ENCODE measurements at places on chromosomes 1 and 21.
A peak's percentile ranks its signal among the peaks of the same experiment; 100 is the strongest.

DNA sequence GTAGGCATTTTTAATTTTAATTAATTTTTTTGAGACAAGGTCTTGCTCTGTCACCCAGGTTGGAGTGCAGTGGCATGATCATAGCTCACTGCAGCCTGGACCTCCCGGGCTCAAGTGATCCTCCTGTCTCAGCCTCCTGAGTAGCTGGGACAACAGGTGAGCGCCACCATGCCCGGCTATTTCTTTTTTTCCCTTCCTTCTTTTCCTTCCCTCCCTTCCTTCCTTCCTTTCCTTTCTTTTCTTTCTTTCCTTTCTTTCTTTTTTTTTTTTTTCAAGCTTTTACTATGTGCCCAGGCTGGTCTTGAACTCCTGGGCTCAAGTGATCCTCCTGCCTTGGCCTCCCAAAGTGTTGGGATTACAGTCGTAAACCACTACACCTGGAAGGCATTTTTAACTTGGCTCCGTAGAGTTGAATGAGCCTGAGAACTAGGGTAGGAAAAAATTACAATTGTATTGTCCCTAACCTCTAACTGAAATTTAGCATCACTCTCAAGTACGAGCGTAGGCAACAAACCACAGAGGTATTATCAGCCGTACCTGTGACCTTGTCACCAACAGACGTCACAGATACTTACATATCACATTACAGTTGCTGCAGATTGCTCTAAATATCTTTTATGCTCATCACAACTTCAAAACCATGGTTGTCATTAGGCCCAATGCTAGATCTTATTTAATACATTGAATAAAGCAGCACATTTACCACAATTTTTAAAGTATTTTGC lies 8.0 kb downstream of the RUNX3 start:
- no peak for DNase-seq

DNA sequence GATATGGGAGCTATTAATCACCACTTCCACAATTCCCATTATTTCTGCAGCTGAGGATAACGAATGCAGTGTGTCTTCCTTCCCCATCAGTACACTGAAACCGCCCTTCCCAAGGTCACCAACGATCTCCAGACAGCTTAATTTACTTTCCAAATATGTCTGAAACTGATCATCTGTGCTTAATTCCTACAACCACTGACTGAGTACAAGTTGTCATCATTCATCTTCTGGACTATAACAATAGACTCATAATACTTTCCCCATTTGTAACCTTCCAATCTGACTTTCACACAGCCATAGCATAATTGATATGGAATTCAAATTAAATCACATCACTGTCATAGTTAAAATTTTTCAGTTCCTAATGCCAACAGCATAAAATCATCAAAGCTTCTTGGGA lies 17.4 kb downstream of the DNM3 start:
- DNase-seq, result no peak

- DNase-seq, result no peak
These were observed 181.0 kb downstream of the DISC1 start for GRCh38 chr1:231807541-231807940.

DNA sequence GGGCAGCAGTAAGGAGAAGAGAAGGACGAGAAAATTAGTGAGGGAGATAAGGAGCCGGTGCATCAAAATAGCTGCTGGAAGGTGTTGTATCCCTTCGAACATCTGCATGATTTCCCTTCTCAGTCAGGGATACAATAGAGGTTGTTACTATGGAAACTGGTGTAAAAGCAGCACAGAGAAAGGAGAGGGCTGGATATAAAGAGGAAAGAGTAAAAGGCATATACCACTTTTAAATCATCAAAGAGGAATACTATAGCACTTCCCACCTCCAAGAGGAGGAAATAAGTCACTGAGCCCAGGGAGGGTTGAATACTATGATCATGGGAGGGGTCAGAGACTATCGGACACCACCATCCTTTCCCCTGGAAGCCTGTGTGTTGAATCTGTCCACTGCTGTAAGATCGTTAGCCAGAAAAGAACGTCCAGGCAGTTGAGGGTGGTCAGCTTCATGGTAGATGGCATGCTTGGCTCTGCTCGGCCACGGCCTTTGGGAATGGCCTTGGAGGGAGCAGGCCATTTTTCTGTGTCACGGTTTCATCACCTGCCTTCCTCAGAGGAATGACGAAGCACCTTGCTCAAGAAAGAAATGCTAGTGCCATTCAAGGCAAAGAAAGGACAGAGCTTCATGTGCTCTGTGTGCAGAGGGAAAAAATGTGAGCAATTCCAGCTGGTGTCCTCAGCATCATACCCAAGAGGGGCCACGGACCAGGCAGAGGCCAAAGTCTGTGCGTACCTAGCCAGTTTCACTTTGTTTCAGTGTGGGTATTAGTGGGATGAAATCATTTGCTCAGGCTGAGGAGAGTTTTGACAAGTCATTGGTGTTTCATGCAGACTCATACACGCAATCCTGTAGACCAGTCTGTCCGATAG lies 64.2 kb downstream of the IRF2BP2 start:
- DNase-seq, result no peak

GRCh38 chr1:43541721-43542401 lies 11.2 kb downstream of the PTPRF start:
- no peak for DNase-seq

- DNase-seq, result peak; percentile 81
These were observed 16.6 kb upstream of the CLCA4 start for GRCh38 chr1:86530211-86530845.

GRCh38 chr21:32869459-32869858 lies 97.9 kb upstream of the PAXBP1 start:
- DNase-seq, result no peak

DNA sequence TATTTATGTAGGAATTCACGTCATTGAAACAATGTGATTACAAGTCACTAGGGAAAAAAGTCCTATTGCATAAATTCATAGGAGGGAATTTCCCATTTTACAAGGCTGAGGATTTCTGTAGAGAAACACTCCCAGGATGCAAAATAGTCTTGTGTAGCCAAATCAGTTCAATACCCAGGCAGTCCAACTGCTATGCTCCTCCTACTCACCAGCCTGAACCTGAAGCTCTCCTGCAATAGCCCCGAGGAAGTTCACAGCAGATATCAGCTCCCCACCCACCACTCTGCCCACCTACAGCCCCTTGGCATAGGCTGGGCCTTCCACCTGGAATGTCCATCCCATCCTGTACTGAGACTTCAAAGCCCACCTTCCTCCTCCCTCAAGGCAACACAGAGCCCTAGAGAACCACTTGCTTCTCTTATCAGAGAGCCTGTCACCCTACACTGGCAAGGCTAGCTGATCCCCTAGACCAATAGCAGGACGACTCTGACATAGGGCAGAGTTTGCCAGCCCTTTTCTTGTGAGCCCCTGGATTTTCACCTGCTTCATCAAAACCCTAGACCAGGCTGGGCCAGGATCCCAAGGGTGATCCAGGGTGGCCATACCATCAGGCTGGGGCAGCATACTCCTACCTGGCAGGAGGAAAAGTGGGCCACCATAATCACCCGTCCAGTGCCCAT lies 1.5 kb downstream of the LSS start:
- peak; percentile 20 for DNase-seq

- no peak for DNase-seq
These were observed 73.2 kb downstream of the DMRTB1 start for GRCh38 chr1:53532377-53532776.

DNA sequence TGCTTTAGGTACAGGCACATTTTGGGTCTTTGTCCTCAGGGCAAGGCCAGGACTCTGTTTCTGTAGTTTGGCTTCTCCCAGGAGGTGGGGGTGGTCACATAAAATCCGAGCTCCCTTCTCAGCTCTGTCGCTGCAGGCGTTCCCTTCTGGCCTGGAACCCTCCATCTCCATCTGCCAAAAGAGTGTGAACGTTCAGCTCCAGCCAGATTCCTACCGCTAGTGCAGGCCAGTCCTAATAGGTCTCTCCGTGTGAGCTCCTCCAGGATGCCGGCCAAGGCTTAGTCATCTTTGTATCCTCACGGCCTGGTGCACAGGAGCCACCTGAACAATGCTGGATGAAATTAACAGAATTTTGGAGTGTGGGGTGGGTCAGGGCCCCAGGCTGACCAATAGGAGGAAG lies 19.9 kb upstream of the KCNA10 start:
- DNase-seq, result no peak

- DNase-seq, result no peak
These were observed 14.8 kb upstream of the CASQ2 start for GRCh38 chr1:115783311-115783710.

DNA sequence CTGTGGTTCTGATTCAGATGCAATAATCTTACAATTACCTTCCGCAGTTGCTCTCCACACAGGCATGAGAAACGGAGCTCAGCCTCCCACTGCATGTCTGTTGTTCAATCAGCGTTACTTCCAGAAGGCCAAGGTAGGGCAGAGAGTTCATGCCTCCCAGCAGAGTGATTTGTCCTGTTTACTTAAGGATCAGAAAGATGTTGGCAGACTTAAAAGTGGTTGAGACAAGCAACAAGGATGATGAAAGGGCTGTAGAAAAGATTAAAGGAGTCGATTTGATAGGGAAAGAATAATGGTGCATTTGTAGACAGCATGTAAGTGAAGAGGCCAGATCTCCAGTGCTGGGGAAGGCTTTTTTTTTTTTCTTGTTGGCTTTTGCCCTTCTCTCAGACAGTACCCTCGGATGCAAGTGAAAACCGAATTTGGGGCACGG lies 26.6 kb downstream of the ARMH1 start:
- no peak for DNase-seq

All from HAP-1 (cell line).